Fibroblast of lung (primary cell): ENCODE measurements at places on chromosomes 5 and 9. TPM values are rescaled to one million over a fixed set of nuclear protein-coding genes. Genes with fewer than 3 reads are reported as not detected.

DNA sequence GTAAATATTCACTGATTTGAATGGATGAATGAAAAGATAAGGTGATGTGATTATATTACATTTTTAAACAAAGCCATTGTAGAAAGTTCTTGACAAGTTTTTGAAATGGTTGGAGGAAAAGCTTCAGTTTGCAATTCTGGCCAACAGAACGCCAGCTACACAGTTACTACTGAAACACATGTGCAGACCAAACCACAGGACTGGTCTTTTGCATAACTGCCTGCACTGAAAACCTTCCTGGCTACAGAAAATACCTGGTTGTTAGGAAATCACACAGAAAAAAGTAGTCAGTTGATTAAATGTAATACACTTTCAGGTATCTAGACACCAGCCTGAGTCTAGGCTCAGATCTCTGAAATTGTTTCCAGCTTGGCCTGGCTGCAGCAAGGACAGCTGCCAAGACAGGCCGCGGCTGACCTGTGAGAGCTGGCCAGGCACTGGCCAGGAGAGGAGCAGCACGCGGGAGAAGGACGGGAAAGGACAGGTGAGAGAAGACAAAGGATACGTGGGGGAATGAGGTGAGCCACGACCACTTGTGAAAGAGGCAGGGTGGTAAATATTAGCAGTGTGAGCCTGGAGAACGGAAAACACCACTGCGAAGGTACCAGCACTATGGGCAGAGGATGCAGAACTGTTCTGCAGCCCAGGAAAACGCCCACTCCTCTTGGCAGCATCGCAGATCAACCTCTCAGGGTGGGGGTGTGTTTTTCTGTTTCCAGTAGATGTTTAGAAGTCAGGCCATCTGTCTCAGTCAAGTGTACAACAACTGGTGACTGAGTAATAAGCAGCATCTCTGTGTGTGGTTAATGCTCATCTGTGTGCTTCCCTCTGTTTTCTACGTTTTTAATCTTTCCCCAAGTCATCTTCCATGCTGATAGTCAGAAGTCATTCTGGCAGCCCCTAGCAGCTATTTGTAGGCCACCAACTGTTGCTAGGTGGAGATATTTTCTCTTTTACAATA, 137.4 kb downstream of the SCAMP1 start:
- no peak for DNase-seq

GRCh38 chr9:8329561-8330283, 530.1 kb upstream of the DMAC1 start:
- no peak for DNase-seq

DNA sequence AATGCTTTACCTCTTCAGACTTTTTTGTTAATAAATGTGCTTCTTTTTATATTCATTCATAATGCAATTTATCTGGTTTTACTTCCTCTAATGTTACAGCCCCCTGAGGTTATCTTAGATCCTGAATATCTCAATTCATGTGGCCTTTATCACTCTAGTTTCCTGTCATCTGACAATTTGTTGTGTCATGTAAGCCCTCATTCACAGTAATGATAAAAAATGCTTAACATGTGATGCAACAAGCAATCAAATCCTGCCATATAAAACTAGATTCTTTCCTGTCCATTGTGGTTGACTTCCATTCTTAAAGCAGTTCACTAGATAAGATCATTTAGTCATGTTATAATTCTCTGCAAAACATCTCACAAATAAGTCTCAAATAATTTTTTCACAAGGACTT, 991.2 kb upstream of the ACO1 start:
- DNase-seq: no peak

GRCh38 chr5:542319-543311, 18.4 kb upstream of the SLC9A3 start:
- DNase-seq: no peak

ANKRD31 gene
- total RNA-seq: 0.26 and 0.33 TPM in 2 replicates
